Thymus (tissue), 14 donors: ENCODE measurements at places on chromosomes 3 and 15. TPM values are rescaled to one million over a fixed set of nuclear protein-coding genes. Genes with fewer than 3 reads are reported as not detected.

The RNF13 gene
- polyA plus RNA-seq, result 57.2 TPM

The FSTL1 gene
- 27.1 TPM for polyA plus RNA-seq

The SST gene
- polyA plus RNA-seq, result 24.1 TPM

The ITIH3 gene
- 4.8 TPM for polyA plus RNA-seq

The CCR2 gene
- polyA plus RNA-seq, result 2.4 TPM

The CAMKV gene
- polyA plus RNA-seq, result 0.23 TPM

The FBXW12 gene
- polyA plus RNA-seq, result 0.07 TPM

The SLITRK3 gene
- under 0.01 TPM for polyA plus RNA-seq

The RCCD1 gene
- 5.0 TPM for polyA plus RNA-seq

The FGD5 gene
- 2.9 TPM for polyA plus RNA-seq
